ENCODE measurements at places on chromosomes 1 and 21.

DNA sequence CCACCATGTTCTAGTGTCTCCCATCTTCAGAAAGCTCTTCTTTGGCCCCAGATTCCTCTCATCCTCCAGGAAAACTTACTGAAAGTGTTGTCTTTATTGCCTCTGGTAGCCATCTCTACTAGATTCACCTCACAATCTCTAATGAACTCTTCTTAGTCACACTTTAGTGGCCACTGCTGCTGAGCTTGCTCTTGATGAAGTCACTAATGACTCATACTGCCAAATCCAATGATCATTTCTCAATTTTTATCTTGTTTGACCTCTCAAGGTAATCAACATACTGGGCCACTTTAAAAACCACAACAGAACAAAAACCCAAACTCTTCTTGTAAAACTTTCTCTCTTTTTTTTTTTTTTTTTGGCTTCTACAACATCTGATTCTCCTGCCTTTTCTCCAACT lies 196.4 kb downstream of the LHX8 start:
- DNase-seq = no peak

DNA sequence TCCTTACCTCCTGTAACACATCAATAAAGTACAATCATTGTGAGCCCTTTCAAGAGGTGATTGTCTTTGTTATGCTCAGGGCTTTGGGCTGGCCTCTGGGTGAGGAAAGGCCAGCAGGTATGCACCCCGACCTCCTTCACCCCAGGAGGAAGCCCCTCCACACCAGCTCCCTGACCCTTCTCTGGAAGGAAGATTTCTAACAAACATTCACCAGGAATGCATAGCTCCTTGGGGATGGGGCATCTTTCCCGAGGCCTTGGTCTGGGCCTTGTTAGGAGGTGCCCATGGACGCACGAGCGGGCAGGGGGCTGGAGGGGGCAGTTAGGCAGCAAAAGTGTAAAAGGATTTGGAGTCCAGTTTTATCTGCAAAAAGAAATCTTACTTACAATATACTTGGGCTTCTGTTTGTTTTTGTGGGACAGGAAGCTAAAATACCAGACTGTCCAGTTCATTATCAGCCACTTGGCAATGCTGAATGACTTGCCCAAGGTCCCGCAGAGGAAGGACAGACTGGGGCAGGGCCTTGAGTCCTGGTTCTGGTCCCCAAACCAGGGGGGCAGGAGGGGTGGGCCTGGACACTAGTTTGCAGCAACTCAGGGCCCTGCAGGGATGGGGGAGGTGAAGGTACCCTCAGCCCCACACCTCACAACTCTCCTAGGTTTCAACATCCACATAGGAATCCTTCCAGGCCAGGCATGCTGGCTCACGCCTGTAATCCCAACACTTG lies 10.1 kb downstream of the ZC3H12A start:
- DNase-seq = no peak

DNA sequence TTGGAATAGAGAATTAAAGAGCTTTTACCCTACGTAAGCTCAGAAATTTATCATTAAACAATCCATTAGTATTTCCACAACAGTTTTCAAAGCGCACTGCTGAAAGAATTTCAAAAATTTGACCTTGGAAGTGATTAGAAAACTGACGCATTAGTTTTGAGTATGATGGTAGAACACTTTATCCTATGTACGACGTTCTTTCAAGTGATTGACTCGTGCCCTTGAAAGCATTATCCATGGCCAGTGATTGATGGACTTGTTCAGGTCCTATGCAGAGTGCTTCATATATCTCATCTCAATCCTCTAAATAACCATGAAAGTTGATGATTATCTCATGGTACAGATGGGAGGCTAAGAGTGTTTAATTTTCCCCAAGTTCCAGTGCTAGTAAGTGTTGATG lies 697.2 kb downstream of the USP25 start:
- no peak for DNase-seq

DNA sequence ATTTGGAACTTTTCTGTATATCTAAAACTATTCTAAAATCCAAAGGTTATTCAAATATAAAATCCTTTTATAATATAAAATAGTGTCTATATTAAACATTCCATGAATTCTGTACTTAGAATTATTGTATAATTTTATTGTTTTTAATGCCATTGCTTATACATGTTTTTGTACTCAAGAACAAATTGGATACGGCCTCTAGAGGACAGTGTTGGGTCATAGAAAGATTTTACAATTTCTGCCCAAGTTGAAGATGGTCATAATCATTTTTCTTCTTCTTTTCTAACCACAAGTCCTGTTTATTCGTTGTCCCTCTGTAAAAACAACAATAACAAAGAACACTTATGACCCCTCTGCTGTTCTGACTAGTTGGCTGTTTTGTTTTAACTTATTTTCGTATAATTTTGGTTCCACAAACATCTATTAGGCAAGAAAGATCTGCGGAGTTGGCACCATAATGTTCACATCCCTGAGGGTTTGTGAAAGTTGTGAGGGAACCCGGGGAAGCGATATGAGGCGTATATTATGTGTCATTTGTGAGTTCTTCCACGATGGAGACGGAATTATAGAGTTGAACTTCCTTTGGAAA lies 75.7 kb upstream of the KIF26B start:
- no peak for DNase-seq

DNA sequence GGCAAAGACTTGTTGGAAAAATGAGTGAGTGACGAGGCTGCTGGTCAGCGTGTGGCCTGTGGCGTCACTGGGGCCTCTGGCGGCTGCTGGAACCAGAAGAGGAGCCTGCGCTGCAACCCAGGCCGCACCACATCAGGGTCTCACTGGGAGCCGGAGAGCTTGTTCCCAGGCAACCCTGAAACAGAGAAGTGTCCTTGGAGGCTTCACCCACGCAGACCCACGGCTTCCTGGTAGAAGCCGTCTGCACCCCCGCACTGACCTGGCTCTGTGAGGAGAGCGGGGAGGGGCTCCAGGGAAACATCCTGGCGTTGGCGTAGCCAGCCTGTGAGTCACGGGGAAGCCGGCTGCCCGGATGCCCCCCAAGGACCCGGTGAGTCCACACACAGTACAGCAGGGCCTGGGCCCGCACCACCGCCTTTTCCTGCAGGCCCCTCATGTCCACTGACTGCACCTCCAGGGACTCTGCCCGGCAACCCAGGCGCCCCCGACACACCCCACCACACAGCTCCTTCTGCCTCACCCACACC lies 57.4 kb downstream of the COL6A1 start:
- DNase-seq = peak; percentile 76

- DNase-seq = no peak
Measured at GRCh38 chr1:26684763-26685508, 10.9 kb upstream of the ARID1A start.

DNA sequence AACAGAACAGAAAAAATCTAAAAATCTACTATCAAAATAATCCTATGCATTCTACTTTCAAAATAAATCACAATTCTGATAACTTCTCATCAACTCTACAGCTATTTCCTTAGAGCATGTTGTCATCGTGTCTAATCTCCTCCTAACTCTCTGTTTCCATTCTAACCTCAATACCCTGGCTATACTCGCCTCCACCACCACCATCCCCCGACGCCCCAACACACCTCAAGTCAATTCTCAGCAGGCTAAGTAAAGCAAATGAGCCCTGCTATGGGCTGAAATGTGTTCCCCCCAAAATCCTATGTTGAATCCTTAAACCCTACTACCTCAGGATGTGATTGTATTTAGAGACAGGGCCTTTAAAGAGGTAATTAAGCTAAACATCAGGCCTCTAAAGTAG lies 34.6 kb downstream of the NRDC start:
- no peak for DNase-seq

GRCh38 chr1:96583903-96584302 lies 137.7 kb upstream of the PTBP2 start:
- DNase-seq = no peak

- no peak for DNase-seq
Measured at GRCh38 chr1:206476591-206476990, 6.3 kb downstream of the IKBKE start.

DNA sequence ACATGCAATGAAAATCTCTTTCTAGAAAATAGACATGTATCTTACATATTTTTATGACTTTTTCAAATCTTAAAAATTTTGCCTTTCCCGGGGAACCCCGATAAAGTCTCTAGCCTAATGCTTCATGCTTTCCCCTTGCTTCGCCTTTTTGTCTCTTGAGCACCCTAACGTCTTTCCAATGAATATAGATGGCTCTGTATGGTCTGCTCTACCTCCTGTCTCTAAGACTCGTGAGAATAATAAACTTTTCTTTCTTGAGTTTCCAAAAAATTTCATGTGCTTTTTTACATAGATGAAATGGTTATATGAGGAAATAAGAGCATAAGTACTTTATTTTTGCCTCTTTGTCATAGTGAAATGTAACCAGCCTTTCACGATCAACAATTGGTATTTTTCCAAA lies 202.6 kb downstream of the PDE4B start:
- DNase-seq = no peak

DNA sequence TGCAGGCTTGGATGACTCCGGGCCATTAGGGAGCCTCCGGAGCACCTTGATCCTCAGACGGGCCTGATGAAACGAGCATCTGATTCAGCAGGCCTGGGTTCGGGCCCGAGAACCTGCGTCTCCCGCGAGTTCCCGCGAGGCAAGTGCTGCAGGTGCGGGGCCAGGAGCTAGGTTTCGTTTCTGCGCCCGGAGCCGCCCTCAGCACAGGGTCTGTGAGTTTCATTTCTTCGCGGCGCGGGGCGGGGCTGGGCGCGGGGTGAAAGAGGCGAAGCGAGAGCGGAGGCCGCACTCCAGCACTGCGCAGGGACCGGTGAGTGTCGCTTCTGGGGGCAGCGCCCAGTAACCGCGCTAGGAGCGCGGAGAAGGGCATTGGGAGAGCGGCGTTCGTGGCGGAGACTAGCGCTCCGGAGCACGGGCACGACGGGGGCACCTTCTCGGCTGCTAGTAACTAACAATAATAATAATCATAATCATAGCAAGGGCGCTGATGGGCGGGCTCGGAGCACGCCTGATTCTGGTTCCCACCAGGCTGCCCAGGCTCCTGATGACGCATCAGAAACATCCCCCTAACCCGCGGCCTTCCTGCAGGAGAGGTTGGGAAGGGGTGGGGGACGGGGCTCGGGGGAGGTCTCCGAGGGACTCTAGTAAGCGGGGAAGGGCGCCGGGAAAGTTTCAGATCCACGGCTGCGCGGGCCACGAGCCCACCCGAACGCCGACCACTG lies at the start of gene MX1:
Gene MX1, plus strand, starts transcription at position 286 of the 722 bp plus-strand sequence. CDS start 5,832 bp downstream, outside the sequence.
- no peak for DNase-seq

DNA sequence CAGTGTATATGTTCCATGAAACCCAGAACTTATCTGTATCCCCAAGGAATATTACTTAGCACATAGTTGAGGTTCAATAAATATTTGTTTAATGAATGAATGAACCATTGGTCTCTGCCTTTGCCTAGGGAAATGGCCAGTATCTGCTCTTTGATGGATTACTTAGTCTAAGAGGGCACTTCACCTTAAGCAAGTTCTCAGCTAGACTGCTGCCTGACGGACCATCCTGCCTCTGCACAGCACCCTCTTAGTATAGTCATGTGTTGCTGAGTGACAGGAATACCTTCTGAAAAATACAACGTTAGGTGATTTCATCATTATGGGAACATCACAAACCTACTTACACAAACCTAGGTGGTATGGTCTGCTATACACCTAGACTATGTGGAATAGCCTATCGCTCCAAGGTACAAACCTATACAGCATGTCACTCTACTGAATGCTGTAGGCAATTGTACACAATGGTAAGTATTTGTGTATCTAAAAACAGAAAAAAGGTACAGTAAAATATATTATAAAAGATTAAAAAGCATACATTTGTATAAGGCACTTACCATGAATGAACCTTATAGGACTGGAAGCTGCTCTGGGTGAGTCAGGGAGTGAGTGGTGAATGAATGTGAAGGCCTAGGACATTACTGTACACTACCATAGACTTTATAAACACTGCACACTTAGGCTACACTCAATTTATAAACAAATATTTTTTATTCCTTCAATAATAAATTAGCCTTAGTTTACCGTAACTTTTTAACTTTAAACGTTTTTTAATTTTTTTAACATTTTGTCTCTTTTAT lies 83.7 kb upstream of the LRRC8D start:
- DNase-seq = no peak

DNA sequence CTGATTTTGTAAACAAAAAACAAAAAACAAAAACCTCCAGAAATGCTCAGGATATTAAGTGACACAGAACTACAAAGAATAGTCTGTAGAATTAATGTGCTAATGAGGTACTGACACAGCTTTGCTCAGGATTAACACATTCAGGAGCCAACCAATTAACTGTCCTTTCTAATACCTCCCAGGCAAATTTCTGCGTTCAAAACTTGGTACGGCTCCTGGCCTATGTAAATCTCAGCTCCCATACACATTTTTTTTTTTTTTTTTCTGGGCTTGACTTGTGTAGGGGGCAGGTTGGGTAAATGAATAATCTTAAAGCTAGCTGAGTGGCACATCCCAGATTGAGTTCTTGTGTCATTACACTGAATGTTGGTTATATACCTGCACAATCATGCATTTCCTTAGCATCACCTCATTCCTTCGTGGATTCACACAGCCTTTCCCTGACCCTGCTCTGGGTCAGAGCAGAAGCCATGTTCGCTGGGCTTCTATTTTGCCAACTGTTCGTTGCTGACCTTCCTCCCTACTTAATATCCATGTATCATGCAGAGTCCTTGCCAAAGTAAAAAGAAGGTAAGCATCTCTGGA lies 12.6 kb upstream of the IER5 start:
- DNase-seq = no peak

GRCh38 chr1:162873671-162874666 lies 13.0 kb upstream of the CCDC190 start:
- DNase-seq = no peak

GRCh38 chr1:206573762-206574161 lies 38.5 kb downstream of the EIF2D start:
- no peak for DNase-seq

DNA sequence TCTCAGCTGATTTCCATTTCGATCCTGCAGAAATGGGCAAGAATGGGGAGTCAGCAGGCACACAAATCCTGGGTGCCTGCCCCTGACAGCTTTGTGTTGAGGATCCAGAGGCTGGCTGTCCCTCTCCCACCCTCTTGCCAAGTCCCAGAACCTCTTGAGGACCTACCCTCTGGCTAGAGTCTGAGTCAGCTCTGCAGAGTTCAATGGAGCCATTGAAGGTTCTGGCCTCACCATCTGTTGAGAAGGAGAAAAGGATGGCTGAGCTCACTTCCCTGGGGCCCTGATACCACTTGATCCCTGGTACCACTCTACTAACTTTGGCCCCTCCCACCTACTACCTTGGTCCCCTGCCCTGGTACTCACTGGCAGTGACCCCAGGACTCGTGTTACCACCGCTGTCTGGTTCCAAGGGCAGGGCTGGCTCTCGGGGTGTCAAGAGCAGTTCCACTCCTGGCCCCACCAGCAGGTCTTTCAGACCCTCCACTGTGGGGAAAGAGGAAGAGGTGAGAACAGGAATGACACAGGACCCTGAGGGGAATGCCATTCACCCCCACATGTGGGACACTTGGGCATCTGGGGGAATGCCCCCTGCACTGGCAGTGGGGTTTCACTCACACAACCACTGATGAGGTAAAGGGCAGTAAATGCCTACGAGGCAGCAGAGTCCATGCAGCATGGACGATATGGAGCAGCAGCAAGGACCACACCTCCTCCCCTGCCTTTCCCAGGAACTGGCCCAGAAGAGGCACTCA lies 10.5 kb downstream of the RXFP4 start:
- no peak for DNase-seq
